ENCODE measurements at places on chromosomes 2 and 18.

GRCh38 chr18:66724664-66725356, 120.9 kb upstream of the CDH19 start:
- DNase-seq: no peak

GRCh38 chr18:9204659-9205058, 68.1 kb downstream of the ANKRD12 start:
- DNase-seq: no peak

DNA sequence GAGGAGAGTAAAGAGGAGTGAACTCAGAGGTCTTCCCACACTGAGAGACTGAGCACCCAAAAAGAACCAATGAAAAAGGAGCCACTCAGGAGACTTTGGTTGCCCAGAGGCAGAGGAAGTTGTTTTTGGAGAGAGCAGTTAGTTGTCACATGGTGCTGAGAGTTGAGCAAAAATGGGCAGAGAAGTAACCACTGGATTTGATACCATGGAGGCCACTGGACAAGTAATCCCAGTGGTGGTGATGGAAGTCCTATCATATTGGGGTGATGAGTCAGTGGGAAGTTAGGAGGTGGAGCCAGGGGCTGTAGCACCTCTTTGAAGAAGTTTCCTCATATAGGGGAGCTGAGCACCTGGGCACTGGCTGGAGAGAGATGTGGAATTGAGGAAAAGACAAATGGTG, 235.8 kb downstream of the TPGS2 start:
- DNase-seq: no peak

DNA sequence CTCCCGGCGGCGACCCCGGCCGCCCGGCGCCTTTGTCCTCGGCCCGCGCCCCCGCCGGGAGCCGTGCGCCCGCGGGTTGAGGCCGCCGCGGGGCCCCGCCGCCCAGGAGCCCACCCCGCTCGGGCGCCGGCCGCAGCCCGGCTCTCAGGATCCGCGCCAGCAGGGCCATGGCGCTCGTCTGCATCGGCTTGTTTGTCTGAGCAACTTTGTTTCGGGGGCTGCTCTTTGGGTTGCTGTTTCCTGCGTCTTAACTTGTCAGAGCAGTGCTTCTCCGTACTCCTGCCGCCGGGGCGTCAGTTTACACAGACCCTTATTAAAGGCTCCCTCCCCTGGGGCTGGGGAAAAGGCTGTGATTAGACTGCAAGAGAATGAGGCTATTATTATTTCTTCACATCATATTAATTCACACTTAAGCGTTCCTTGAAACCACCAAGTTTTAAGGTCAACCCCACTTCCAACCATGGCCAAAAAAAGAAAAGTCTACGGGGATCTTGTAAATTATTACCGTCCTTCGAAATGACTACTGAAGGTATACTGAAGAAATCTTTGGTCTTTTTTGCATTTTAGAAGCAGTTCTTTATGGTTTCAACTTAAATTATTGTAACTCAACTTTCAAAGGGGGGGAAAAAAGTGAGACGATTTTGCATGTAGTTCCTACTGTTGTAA, at the start of gene CYP27C1:
Gene CYP27C1, minus strand, starts transcription at position 198 of the 666 bp plus-strand sequence. Its CDS starts 29 bp downstream, at position 169.
- no peak for DNase-seq

- no peak for DNase-seq
Measured at GRCh38 chr2:207399301-207399700, 130.5 kb upstream of the CREB1 start.

GRCh38 chr2:25497229-25497917, 155.6 kb upstream of the DNMT3A start:
- no peak for DNase-seq

- DNase-seq: no peak
Measured at GRCh38 chr2:12979066-12979465, 262.3 kb downstream of the TRIB2 start.

- DNase-seq: no peak
Measured at GRCh38 chr2:217986256-217986961, 16.4 kb downstream of the TNS1 start.

DNA sequence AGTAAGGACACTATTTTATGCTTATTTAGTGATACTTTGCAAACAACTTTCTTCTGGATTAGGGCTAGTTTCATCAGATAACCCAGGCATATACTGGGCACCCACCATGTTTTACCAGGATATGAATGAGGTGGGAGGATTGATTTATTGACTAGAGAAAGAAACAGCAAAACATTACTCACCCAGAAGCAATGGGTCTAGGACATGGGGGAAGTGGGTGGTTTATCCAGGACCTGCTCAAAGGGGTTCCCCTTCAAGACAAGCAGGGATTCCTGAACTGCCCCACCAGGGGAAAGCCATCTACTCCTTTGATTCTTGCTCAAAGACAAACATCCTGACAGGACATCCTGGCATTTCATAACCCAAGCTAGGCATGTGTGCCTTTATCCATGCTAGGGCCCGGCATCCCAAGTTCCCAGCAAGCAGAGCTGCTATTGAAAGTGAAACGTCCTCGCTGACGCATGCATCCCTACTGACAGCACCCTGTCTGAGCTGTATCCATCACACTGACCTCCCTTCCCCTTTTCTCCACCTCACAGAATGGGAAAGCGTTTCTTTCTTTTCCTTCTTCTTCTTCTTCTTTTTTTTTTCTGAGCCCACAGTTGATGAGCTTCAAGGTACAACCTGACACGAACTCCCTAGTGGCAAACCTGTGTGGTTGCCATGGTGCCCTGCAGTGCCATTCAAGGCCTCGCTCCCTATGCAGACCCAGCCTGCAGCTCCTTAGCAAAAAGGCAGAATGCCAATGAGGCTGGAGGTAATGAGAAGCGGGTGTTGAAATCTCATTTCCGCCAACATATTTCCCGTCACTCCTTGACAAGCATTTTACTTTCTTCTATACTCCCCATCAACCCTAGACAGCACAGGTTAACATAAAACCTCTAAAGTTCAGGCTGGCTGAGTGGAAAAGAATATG, 70.5 kb downstream of the CLHC1 start:
- no peak for DNase-seq

- DNase-seq: no peak
Measured at GRCh38 chr2:105880637-105881036, 135.9 kb downstream of the NCK2 start.

GRCh38 chr2:168466834-168467565, 10.9 kb downstream of the CERS6 start:
- no peak for DNase-seq

- DNase-seq: no peak
Measured at GRCh38 chr18:54672846-54673475, 81.9 kb downstream of the DYNAP start.

DNA sequence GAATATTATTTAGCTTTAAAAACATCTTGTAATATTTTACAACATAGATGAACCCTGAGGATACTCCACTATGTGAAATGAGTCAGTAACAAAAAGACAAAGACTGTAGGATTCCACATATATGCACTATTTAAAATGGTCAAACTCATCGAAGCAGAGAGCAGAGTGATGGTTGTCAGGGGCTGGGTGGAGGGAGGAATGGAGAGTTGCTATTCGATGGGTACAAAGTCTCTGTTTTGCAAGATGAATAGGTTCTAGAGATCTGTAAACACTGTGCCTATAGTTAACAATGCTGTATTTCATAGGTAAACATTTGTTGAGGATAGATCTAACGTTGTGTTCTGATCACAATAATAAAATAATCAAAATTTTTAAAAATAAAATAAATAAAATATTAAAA, 1675.9 kb upstream of the CELF4 start:
- DNase-seq: no peak

- DNase-seq: no peak
Measured at GRCh38 chr2:134675314-134675713, 43.5 kb downstream of the TMEM163 start.

- no peak for DNase-seq
Measured at GRCh38 chr18:55287149-55287806, 300.7 kb downstream of the TCF4 start.

GRCh38 chr2:176202491-176202890, 14.0 kb downstream of the HOXD1 start:
- no peak for DNase-seq

DNA sequence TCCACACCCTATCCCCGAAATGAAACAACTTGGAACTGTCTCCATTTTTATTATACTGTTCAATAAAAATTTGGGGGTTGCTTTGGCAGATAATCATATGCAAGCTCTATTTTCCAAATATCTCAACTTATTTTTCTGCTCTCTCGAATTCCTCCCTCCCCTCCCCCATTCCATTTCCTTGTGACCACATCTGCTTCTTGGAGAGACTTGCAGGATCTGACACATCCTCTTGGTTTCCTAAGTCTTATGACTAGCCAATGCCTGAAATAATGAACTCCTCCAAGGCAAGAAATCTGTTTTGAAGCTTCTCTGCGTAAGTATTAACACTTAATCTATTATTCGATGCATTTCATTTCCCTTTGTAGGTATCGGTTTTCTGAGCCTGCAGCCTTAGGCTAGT, 16.1 kb downstream of the TGIF1 start:
- DNase-seq: no peak

GRCh38 chr2:66602341-66602740, 167.4 kb downstream of the MEIS1 start:
- DNase-seq: no peak

DNA sequence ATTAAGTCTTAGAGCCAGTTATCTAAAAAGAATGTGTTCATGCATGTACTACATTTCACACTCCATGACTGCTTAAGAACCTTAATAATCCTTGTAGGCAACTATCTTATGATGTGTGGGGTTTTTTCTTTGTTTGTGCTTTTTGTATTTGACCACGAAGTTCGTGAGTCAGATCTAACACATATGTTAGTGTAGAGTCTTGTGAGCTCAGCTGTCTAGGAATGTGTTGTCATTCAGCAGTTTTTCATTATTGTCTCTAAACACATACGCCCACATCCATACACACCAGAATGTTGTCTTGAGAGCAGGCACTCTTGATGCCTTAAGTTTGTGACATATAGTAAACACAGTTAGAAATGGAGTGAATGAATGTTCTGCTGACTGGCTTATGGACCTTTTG, 38.4 kb downstream of the CAB39 start:
- no peak for DNase-seq

- DNase-seq: no peak
Measured at GRCh38 chr2:219713110-219713509, 85.7 kb downstream of the SLC4A3 start.

DNA sequence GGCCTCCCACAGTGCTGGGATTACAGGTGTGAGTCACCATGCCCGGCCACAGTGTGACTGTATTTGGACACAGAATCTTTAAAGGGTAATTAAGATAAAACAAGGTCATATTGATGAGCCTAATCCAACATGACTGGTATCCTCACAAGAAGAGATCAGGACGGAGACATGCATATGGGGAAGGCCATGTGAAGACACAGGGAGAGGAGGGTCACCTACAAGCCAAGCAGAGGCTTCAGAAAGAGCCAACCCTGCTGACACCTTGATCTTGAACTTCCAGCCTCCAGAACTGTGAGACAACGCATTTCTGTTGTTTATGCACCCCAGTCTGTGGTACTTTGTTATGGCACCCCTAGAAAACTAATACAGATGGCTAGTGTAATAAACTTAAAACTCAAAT, 72.4 kb downstream of the REV1 start:
- no peak for DNase-seq

- DNase-seq: no peak
Measured at GRCh38 chr2:154591294-154591820, 107.1 kb upstream of the KCNJ3 start.

DNA sequence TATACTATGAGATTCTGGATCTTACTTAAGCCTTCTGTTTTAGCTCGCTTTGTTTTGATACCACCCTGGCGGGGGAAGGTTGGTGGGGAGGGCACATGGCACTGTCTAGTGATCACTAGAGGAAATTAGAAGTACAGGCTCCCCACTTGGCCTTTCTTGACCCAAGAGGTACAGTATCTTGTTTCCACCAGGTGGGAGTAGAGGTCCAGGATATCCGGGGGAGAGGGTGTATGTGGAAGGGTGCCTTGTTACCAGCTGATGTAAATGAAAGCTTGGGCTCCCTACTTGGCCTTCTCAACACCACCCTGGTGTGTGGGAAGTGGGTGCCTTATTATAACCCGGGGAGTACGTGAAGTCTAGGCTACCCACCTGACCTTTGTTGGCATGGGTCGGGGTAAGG, 7.5 kb downstream of the GALNT1 start:
- no peak for DNase-seq

GRCh38 chr18:32328379-32328778, 138.5 kb downstream of the MEP1B start:
- DNase-seq: no peak

- no peak for DNase-seq
Measured at GRCh38 chr2:219414857-219415256, 3.3 kb upstream of the DES start.

- DNase-seq: no peak
Measured at GRCh38 chr2:101307950-101308431, 510 bp downstream of the RNF149 start.

DNA sequence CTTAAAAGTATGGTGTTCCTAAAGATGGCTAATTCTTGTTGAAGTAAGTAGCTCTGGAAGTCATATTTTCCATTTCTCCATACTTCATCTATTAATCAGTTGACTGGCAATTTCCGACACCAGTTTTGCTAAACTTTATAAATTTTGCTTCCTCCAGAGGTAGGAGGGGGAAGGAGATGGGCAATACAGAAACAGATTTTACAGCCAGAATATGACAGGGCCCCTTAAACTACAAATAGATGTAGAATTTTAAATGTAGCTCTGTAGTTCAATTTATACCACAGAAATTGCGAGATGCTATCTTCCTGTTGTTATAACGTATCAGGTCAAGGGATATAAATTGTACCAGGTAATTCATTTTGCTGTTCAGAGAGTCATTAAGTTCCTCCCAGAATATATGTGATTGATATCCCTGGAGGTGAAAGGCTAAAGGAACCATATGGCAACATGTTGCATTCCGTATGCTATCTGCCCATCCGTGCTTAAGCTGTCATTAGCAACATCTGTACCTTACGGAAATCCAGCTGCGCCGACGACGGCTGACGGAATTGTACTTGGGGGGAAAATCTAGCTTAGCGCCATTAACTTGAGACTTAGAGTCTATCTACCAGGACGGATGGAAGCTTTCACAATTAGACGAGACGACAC, 8.4 kb upstream of the NR4A2 start:
- peak; percentile 32 for DNase-seq

- DNase-seq: peak; percentile 49
Measured at GRCh38 chr2:138829326-138829919, 49.2 kb upstream of the NXPH2 start.

DNA sequence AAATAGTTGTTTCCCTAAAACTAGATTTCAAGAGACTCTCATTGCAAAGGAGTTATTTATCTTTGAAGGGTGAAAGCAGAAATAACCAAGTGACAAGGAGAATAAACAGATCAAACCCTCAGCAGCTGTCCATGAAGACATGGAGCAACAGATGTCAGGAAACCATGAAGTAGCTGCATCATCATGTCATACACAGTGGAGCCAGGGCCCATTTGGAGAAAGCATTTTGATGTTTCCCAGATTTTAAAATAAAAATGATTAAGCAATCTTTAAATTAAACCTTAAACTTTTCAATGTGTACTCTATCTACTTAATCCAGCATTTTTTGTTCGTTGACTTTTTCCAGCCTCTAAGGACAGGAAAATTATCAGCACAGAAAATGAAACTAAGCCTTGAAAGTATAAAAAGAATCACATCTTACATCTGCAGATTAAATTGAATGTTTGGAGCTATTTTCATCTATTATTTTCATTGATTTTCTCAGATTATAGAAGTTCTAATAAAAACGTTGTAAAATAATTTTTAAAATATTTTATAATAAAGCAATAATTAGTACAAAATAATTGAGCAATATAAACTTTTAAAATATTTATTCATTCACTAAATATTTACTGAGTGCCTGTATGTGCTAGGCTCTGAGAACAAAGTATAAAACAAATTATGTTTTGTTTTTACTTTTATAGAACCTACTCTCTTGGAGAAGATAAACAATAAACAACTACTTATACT, 860.1 kb downstream of the BCL11A start:
- DNase-seq: no peak
